ENCODE measurements at places on chromosomes 12 and 14.

DNA sequence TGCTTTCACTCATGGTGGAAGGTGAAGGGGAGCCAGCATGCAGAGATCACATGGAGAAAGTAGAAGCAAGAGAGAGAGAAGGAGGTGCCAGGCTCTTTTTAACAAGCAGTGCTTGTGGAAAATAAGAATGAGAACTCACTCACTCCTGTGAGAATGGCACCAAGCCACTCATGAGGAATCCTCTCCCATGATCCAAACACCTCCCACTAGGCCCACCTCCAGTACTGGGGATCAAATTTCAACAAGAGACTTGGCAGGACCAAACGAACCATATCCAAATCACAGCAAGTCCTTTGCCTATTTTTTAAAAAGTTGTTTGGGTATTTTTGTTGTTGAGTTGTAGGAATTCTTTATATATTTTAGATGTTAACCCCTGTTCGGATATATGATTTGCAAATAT lies 245.9 kb upstream of the ARID2 start:
- peak; percentile 1 for DNase-seq

- peak; percentile 88 for DNase-seq
Measured at GRCh38 chr12:65430571-65431306, 152.3 kb downstream of the MSRB3 start.

DNA sequence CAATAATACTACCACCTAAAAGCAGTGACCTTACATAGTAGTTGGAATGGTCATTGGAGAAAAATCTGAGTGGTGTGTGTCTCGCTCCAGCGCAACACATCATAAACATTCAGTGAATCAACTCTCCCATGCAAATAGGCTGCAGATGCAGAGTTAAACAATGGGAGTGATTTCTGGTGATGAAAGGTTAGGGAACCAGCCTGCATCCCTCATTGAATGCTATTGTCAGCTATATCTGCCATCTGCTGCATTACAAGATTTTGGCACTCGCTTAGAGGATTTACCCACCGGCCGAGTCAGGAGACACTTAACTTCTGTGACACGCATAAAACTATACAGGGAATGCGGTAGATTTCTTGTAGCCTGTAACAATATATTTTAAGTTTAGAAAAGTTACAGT lies 900.9 kb downstream of the FLRT2 start:
- DNase-seq = peak; percentile 30

DNA sequence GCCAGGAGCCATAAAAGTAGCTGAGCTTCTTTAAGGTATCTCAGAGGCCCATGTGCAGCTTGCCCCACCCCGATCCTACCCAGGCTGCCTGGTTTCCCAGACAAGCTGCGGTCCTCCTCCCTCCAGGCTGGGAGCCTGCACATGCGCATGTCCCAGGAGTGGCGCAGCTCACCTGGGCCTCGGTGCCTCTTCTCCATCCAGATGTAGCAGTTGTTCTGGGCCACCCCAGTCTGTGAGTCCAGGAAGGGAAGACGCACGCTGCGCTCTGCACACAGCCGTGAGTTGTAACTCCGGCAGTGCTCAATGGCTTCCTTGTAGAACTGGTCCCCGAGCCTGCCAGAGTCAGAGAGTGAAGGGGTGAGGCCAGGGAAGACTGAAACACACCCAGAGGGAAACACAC lies 122.3 kb downstream of the DPF3 start:
- DNase-seq = no peak

DNA sequence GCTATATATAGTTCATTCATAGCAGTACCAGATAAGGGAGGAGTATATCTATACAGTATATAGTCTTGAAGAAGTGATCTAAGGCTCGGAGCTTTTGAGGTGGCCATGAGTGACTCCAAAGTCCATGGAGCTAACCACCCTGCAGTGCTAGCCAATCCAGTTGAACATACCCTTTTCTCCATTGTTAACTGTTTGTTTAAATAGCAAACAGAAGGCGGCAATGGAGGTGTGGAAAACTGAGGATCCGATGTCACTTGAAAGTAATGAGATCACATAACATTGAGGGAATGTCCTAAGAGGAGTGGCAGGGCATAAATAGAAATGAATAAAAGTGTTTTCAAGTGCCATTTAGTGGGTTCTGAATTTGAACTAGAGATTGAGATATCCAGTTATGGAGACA lies 12.4 kb upstream of the SNAPC1 start:
- peak; percentile 23 for DNase-seq

GRCh38 chr14:68881396-68881795 lies 88.5 kb upstream of the ZFP36L1 start:
- DNase-seq = no peak

DNA sequence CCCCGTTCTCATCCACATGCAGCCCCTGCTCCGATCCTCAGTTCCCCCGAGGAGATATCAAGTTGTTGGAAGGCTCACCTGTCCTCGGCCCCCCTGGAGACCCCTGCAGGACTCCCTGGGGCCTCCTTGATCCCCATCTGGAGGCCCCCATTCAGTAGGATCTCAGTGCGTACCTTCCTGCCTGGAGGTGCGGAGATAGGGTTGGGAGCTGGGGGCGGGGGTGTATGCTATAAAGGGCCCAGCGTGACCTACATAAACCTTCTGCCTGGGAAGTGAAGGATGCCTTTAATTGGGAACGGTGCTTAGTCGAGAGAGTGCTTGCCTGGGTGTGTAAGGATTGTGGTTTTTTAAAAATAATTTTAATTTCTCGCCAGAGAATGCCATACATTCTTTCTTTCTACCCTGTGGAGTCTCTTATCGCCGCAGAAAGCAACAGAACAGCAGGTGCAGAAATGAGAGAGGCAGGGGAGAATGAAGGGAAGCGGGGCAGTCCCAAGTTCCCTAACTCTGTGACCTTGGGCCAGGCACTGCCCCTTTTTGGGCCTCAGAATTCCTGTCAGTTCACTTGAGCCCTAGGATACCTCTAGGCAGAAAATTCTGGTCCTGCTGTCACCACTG lies 153.7 kb downstream of the TSPAN9 start:
- no peak for DNase-seq

- no peak for DNase-seq
Measured at GRCh38 chr12:84998341-84998740, 37.7 kb downstream of the TSPAN19 start.

DNA sequence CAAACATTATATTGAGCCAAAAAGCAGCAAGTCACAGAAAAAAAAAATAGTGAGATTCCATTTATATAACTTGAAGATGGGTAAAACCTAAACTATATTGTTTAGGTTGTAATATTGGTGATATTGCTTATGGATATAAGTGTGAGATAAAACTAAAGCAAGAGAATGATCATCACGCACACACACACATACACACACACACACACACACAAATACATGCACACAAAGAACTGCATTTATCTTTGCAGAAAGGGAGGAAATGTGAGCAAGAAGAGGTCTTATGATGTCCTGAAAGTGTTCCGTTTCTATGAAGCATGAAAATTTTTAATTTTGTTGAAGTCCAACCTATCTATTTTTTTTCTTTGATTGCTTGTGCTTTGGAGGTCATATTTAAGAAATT lies 16.4 kb upstream of the AMN1 start:
- DNase-seq = no peak

DNA sequence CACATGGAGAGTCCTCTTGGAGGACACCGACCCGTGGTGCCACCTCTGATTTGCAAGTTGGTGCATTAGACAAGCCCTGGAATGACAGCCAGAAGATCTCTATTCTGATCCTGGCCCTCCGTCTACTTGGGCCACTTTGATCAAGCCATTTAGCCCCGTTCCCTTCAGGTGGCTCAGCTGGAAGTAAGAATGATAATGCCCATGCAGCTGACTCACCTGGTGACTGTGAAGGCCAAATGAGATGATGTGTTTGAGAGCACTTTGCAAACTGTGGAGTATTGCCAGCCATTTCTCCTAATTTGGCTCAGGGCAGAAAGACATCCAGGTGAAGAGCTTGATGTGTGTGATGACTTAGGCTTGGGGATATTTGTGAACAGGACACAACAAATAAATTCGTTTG lies 165.9 kb downstream of the ETV6 start:
- DNase-seq = no peak

DNA sequence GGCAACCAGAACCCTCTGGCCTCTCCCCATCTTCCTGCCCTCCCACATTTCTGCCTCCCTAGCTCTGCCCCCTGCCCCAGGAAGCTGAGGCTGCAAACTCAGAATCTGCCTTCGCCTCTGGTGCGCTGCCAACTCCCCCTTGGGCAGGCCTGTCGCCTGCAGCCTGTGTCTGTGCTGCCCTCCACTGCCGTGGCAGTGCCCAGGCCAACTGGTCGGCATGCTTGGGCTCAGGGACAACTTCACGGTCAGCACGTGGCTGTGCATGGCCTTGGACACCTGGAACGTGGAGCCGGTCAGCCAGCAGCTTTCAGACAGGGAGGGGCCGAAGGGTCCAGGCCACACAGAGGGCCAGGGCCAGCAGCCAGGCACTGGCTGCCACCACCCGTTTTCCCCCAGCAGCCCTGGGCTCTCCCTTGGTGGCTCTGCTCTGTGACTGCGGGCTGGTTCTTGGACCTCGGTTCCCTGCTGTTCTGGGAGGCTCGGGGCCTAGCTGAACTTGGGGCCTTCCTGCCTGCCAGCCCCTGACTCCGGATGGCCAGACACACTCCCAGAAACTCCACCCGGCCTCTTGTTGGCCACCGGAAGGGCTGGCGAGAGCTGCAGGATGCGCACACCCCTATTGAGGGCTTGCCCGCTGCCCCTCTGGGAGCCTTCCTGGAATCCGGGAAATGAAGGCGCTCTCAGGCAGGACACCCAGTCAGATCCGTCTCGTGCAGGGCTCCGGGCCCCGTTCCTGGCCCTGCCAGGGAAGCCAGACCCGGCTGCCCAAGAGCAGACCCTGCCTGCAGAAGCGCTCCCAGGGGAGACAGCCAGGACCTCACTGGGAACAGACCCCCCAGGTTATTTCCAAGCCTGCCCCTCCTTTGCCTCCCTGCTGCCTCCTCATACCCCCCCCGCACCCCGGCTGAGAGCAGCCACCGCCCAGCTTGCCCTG lies 34.2 kb upstream of the PPP1R13B start:
- DNase-seq = no peak

- DNase-seq = no peak
Measured at GRCh38 chr12:48807981-48808380, 10.3 kb upstream of the CACNB3 start.

GRCh38 chr14:100547633-100548294 lies 39.5 kb downstream of the BEGAIN start:
- DNase-seq = peak; percentile 26

DNA sequence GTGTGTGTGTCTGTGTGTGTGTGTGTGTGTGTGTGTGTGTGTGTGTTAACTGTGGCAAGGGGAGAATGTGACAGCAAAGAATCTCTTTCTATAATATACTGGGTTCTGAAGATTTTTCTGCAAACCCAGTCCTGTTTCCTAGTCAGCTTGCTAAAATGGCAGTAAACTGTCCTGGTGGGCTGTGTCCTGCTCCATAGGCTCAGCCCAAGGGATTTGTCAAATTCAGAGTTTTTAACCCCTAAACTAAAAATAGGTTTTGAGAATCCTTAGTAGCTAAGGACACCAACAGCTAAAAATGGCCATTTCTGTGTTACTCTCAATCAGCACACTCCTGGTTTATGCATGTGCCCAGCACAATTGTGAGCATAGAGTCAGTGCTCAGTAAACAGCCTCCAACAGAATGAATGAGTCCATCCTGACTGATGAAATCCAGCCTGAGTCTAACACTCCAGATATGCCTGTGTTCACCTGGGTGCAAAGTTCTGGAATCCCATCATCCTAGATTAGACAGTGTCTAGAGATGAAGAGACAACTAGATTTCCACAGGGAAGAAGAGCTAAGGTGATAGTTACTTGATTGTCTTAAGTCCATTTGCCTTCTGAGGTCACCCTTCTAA lies 192.6 kb downstream of the TTC6 start:
- DNase-seq = no peak

DNA sequence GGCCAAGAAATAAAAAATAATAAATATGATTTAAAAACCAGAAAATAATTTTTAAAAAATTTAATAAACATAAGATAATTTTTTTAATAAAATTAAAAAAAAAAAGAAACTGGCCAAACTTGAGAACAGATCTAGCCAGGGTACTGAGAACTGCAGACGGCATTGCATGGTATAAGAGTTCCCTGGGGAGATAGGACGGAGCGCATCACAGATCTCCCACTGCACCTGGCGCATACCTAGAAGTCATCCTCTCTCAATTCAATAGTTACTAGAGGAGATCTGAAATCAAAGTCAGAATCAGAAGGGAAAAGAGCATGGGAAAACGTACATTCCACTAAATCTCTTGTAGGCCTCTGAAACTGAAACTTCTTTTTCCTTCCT lies 58.9 kb upstream of the BCL2L14 start:
- no peak for DNase-seq

DNA sequence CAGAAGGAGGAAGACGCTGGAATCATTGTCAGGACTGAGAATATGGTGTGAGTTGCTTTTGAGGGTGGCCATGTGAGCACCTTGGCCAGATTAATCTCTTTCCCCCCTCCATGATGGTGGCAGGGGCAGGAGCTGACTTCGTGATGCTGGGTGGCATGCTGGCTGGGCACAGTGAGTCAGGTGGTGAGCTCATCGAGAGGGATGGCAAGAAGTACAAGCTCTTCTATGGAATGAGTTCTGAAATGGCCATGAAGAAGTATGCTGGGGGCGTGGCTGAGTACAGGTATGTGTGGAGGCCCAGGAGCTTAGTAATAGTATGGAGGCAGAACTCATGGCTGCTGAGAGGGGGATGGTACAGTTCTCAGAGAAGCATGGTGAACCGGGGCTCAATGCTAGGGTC lies 4.3 kb downstream of the TINF2 start:
- no peak for DNase-seq

Measured in fibroblast of skin of right biceps (primary cell).